Ammon's horn (tissue), 1 donor: ENCODE measurements at places on chromosomes 1 and 21.
A peak's percentile ranks its signal among the peaks of the same experiment; 100 is the strongest.

DNA sequence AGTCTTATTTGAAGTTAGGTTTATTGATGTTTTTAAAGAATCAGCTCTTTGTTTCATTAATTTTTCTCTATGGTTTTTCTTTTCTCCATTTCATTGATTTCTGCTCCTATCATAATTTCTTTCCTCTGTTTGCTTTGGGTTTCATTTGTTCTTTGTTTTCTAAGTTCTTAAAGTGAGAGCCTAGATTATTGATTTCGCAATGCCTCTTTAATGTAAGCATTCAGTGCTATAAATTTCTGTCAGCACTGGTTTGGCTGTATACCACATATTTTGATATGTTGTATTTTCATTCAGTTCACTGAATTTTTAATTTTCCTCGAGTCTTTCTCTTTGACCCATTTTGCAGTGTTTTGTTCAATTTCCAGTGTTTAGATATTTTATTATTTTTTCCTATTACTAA lies 68.7 kb downstream of the DNAH14 start:
- DNase-seq, result no peak

GRCh38 chr1:23567996-23568607 lies 8.8 kb upstream of the ID3 start:
- DNase-seq, result peak; percentile 69

DNA sequence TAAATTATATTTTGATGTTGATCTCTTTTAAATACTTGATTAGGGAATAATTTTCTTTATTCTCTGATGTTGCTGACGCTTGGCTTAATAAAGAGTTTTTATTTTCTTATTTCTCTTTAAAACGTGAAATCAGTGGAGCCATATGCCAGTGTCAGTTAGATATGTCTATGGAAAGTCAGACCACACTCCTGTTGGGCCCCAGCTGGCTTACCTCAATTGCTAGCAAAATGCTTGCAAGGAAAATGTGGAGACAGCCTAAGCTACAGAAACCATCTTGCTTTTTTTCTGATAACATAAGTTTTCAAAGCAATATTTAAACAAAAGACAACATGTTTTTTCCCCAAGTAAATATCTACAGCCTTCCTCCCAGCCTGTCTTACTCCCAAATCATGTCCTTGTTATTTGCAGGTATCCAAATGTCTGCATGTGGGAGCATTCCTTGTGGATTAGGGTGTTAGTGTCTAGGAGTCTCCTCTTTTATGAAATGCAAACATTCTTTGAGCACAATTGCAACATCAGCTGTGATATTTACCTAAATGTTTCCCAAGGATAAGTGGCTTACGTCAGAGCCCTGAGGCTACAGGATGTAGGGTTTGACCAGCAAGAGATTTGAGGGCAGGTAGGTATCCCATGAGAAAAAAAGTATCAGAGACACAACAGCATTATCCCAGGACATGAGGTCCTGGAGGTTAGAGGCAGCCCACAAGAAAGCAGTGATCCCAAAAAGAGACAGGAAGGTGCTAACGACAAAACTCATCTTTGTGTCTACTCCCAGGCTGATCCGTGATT lies 117.2 kb upstream of the KCNJ15 start:
- DNase-seq, result no peak

DNA sequence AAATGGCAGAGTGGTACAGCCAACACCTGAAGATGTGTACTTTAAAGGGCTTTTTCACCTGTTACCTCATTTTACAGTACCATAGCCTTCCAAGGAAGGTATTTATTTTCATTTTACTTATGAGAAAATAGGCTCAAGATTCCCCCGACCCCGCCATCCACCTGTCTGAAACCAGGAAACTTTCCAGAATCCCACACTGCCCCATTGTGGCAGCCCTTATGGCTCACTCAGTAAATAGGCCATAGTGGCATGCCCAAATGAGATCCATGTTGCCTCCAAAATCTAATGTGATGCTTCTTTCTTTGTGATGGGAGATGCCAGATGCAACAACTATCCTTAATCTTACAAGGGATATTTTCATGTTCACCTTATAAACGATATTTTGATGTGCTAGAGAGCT lies 97.8 kb downstream of the EBNA1BP2 start:
- DNase-seq, result no peak

DNA sequence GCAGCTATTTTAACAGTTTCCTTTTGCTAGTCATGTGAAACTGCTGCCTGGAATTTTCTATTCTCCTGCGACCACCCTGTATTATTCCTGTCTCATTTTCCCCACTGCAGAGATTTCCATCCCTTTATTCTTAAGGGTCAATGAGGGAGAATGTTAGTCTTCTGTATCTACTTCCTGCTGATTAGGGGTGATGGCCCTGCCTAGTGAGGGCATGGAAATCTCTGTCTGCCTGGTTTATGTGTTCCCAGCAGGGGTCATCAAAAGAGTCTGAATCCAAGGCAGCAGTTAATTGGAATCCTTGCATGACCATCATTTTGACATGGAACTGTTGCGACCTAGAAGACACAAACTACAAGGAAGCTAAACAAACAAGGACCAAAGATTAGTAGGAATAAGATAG lies 325.2 kb downstream of the PLPP3 start:
- DNase-seq, result no peak

DNA sequence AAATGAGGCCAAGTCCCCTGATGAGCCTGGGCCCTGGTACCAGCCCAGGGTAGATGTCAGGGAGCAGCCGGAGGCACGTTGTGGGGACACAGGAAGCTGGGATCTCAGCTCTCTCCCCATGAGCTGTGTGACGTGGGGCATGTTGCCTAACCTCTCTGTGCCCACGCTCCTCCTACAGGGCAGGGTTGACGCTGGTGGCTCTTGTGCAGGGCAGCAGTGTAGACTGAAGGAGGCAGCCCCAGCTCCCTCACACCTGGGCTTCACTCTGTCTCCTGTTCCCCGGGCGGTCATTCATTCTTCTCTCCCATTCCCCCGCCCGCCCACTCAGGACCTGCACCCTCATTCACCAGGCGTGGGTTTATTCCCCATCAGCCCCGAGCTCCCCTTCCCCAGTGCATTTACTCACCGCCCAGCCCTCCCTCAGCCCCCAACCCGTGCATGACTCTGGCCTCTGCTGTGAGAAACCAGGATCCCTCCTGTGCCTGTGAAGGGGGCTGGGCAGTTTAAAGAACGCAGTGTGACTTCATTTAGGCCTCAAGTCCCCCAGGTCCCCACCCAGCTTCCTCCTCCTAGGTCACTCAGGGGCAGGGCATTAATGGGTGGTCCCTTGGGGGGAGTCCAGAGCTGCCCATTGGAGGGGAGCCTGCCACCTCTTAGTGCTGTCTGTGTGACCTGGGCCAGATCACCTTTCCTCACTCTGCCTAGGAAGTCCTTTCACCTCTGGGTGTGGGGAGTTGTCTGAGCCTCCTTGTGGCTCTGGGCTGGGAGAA lies 285.7 kb downstream of the PTPRU start:
- DNase-seq, result no peak

GRCh38 chr1:247007511-247008405 lies at the start of gene ZNF695:
Gene ZNF695 (minus strand): TSS chr1:247008057. CDS start chr1:247007908, 149 bp downstream.
- DNase-seq, result peak; percentile 89

- no peak for DNase-seq
Measured at GRCh38 chr1:45007311-45007710, 3.8 kb downstream of the HECTD3 start.

GRCh38 chr1:55320891-55321290 lies 105.7 kb upstream of the USP24 start:
- DNase-seq, result no peak

GRCh38 chr1:89732643-89733222 lies 88.1 kb upstream of the LRRC8D start:
- DNase-seq, result no peak

DNA sequence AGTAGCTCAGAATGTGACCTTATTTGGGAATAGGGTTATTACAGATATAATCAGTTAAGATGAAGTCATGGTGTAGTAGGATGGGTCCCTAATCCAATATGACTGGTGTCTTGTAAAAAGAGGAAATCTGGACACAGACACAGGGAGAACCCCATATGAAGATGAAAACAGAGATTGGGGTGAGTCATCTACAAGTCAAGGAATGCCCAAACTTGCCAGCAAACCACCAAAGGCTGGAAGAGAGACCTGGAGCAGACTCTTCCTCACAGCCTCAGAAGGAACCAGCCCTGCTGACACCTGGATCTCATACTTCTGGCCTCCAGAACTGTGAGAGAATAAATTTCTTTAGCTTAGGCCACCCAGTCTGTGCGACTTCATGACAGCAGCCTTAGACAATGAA lies 29.9 kb downstream of the KRTAP19-8 start:
- DNase-seq, result no peak

GRCh38 chr1:109161858-109162606 lies 48.1 kb downstream of the ELAPOR1 start:
- peak; percentile 75 for DNase-seq

- no peak for DNase-seq
Measured at GRCh38 chr1:56627636-56628039, 17.5 kb upstream of the PRKAA2 start.

- no peak for DNase-seq
Measured at GRCh38 chr21:26123012-26123411, 47.6 kb downstream of the APP start.

DNA sequence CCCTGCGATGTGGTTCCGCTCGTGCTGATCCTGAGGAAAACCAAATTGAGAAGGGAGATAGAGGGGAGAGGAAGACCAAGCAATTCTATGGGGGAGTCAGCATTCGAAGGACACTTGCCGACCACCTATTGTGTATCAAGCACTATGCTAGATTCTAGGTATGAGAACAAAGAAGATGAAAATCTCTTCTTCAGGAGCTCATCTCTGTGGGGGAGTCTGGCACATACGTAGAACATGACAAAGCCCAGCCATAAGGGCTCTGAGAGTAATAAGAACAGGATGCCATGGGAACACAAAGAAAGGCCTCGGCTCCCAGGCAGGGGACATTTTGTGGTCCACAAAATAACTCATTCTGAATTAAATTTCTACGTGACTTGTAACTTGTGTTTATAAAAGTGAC lies 83.7 kb downstream of the WLS start:
- DNase-seq, result no peak

GRCh38 chr1:15178571-15179484 lies 25.3 kb downstream of the TMEM51 start:
- DNase-seq, result no peak

- DNase-seq, result no peak
Measured at GRCh38 chr1:173300061-173301044, 93.2 kb upstream of the TNFSF4 start.

- no peak for DNase-seq
Measured at GRCh38 chr1:200891774-200892157, 2.9 kb upstream of the INAVA start.

DNA sequence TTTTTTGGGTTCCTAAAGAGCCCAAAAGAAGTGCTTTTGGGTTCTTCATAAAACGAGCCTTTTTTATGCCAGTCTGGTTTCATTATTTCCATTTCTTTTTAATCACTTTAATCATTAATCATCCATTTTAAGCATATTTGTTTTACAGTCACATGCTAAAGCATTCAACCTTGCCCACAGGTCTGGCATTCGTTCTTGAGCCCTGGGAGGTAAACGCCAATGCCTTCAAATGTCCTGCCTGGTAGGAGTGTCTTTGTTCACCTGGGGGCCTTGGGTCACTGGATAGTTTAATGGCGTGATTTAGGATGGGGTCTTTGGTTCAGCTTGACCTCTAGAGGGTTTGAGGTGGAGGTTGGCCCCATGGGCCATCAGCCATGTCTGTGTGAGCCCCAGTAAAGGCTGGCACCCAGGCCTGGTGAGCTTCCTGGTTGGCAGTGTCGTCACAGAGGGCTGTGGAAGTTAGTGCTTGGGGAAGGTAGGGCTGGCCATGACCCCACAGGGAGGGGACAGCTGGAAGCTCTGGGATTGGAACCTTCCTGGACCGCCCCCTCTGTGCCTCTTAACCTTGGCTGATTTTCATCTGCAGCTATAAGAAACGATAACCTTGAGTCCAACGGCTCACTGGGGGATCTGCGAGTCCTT lies 20.2 kb downstream of the C1orf174 start:
- no peak for DNase-seq

GRCh38 chr21:41952568-41953248 lies 1.1 kb downstream of the C2CD2 start:
- no peak for DNase-seq

GRCh38 chr1:244163861-244164510 lies 112.9 kb downstream of the ZBTB18 start:
- DNase-seq, result no peak

GRCh38 chr21:32457360-32457840 lies 44.9 kb downstream of the EVA1C start:
- peak; percentile 23 for DNase-seq

GRCh38 chr1:230867903-230868735 lies at the start of gene C1orf198:
Gene C1orf198 (minus strand): TSS chr1:230868521. CDS start chr1:230868512, 9 bp downstream.
- DNase-seq, result peak; percentile 82

DNA sequence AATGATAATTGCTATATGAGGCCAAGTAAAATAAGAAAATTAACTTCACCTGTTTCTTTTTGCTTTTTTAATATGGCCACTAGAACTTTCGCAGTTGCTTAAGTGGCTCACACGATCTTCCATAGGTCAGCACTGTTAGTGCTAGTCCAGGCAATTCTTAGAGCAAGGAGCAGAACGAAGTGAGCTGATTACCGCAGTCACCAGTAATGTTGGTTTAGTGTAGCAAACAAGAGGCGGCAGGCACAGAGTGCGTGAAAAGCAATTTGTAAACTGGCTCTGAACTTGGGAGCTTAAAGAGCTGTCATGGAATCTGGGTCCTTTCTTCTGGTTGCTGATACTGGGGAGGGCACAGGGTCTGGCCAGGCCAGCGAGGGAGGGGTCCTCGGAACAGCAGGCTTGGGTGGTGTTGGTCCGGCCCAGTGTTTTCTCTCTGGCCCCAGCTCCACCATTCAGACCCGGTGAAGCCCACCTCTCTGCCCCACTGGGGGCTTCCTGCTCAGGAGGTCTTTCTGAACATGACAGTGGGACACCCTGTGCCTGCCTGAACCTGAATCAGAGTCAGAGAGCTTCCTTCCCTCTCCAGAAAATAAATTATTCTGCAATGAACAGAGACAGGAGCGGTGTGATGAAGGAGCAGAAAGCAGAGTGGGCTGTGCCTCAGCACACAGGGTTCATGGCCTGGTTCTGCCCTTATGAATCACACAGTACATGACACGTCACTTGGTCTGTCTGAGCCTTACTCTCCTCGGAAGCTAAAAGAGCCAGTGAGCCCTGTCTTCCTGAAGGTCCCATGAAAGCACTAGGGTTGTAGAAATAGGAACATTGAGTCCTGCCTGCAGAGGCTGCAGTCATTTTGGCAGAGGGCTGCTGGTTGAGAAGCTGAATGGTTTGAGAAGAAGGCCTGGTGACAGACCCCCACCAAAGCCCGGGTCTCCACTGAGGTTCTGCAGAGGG lies 11.9 kb downstream of the ETS2 start:
- DNase-seq, result no peak

- no peak for DNase-seq
Measured at GRCh38 chr21:14554948-14555347, 8.8 kb upstream of the SAMSN1 start.
